ENCODE measurements at places on chromosomes 11 and 22. TPM values are rescaled to one million over a fixed set of nuclear protein-coding genes. Genes with fewer than 3 reads are reported as not detected.
A peak's percentile ranks its signal among the peaks of the same experiment; 100 is the strongest.

DNA sequence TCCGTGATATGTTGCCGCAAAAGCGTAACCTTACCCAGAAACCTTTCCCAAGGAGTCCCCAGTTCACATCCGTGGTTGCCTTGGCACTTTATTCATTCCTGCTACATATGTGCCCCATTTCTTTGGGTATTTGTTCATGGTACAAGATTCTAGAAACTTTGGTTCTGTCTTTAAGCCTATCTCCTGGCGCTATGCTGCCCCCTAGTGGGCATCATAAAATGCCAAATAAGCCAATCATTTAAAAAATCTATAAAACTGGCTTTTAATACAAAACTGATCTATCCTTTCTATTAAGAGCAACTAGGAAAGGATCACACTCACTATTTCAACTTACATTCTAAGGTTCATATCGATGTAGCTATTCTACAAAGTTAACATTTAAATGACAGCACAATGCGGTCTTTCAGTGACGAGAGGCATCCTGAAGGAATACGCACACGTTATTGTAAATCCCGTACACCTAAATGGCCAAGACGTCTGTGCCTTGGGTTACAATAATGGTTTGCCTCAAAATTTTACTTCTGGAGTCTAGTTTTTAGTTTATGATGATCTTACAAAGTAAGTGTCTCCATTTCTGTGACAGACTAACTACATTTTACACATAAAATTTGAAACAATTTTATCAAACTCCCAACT, 16.2 kb downstream of the PIWIL3 start:
- DNase-seq = no peak

Gene SMIM35
- not detected for total RNA-seq

Gene ACR
- 4.5 TPM for total RNA-seq

GRCh38 chr11:1765871-1766718, 2.4 kb upstream of the CTSD start:
- DNase-seq = no peak

DNA sequence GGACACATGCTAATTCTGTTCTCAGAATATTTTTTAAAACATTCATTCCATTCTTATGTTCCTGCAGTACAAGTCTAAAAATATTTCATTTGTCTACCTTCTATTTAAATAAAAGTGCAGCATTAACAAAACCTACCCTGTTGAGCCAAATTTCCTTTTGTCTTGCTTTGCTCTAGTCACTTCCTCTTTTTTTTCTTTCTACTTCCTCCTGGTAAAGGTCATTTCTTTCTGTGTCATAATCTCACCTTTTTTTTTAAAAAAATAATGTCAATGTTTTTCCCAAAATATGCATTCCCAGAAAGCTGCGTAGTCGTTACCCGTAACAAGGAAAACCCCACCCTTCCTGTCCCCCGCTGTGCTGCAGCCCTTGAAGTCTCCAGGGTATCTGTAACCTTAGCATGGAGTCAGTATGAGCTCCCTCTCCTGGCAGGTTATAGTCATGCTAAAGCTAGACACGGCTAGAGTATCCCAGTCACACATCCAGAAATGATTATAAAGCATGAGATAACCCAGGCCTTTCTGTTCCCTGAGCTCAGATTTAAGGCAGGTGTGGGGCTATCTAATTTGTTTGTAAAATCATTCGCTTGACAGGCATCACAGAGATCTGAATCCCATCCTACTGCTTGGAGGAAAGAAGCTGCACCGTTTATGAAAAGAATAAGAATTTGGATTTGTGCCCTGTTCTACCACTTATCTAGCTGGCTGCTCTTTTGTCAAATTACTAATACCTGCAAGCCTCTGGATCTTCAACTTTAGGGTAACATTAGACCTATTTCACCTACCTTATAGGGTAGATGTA, 51.1 kb upstream of the EED start:
- DNase-seq = no peak

GRCh38 chr11:20584093-20584774, 15.2 kb upstream of the SLC6A5 start:
- no peak for DNase-seq

Gene APOBEC3G
- 6.4 TPM for total RNA-seq

- no peak for DNase-seq
Observed at GRCh38 chr22:28344918-28345703, 334.5 kb downstream of the TTC28 start.

Gene C11orf91
- total RNA-seq = 3.4 TPM

Gene BLID
- total RNA-seq = 0.67 TPM

DNA sequence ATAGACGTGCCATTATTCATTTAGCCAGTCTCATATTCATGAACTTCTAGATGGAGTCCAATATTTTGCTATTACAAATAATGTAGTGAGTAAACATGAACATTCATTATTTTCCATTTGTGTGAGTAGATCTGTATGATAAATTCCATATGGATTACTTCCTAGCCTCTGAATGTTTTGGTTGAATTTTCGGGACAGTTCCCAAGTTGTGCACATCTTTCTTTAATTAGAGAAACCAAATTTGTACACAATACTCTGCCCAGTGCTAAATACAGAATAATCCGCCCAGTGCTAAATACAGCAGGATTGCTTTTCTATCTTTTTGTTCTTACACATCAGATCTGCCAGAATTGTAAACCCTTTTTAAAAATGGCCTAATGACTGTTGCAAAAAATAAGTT, 17.1 kb upstream of the APLP2 start:
- no peak for DNase-seq

DNA sequence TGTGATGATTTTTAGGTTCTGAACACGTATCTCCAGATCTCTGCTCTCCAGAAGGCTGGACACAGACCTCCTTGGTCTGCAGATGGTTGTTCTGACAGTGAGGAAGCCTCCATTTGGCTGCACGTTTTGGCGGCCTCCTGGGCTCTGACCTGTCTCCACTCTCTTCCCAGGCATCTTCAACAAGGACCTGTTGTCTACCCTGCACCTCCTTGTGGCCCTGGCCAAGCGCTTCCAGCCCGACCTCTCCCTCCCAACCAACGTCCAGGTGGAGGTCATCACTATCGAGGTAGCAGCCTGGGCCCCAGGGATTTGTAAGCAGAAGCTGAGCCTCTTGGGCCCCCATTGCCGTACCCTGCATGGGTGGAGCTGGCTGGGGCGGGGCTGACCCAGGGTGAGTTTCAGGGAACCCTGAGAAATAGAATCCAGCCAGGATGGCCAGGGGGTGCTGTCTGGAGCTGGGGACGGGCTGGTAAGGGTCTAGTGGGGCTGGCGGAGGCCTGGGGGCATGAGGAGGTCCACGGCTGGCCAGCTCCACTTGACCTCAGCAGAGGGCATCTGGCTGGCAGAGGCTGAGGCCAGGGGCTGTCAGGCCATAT, 9.8 kb downstream of the PARVG start:
- peak; percentile 83 for DNase-seq

- no peak for DNase-seq
Observed at GRCh38 chr11:118448294-118448693, 12.0 kb downstream of the KMT2A start.

- no peak for DNase-seq
Observed at GRCh38 chr11:131543389-131544025, 173.1 kb downstream of the NTM start.

- DNase-seq = no peak
Observed at GRCh38 chr11:62792202-62792575, 383 bp upstream of the TMEM223 start.

DNA sequence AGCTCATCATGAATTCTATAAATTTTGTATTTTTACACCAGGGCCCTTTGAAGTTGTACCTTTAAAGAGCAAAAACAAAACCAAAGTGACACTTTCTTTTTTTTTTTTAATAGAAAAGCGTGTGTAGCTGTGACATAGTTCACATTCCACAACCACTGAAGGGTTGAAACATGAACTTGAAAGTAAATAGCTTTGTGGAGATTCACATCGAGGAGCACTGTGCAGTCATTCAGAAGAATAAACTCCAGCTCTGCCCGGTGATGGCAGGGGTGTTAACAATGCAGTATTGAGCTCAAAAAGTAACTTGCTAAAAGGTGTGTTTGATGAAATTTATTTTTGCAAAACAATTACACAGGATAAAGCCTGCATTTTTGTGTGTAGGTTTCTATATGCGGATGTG, 1166.2 kb downstream of the TBC1D22A start:
- no peak for DNase-seq

- DNase-seq = no peak
Observed at GRCh38 chr11:91199866-91200265, 977.0 kb upstream of the CHORDC1 start.

Gene A4GALT
- total RNA-seq = 42.1 TPM

DNA sequence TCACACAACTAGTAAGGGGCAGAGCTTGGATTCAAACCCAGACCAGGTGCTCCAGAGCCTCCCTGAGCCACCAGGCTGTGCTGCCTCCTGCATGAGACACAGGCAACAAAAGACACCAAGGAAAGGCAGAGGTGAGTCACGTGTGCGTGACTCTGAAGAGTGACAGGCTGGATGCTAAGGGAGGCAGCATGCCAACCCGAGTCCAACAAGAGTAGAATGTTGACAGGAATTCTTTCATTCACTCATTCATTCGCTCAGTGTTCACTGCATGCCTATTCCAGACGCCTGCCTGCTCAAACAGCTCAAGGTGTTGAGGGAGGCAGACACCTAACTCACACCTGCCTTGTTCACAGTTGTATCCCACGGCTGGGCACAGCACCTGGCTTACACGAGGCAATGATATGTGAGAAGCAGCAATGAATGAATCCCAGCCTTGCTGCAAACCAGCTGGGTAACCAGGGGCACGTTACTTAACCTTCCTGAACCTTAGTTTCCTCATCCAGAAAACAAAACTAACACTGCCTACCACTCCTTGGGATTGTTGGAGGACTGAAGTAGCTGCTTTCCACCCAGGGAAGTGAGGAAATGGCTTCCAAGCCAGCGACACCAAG, 73.8 kb upstream of the ARFGAP3 start:
- DNase-seq = peak; percentile 62

Data from mesenteric fat pad (tissue), 1 donor.